ENCODE measurements at places on chromosomes 3 and 15. TPM values are rescaled to one million over a fixed set of nuclear protein-coding genes. Genes with fewer than 3 reads are reported as not detected.

DNA sequence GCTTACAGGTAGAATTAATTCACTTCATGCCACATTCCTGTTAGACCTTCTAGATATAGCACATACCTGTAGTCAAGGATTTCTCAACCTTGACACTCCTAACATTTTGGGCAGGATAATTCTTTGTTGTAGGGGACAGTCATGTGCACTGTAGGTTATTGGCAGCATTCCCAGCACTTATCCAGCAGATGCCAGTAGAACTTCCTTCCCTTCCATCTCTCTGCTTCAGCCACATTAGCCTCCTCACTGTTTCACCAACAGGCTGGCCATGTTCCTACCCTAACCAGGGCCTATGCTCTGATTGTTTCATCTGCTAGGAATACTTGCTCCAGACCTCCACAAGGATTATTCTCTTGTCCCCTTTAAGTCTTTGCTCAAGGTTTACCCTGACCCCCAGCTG, 68.0 kb upstream of the STAC start:
- H3K27ac ChIP-seq, result no peak overlapping the region
- H3K4me1 ChIP-seq, result no peaks in the 10 kb centered on the region
- no peak for DNase-seq
- no peaks in the 10 kb centered on the region for H3K36me3 ChIP-seq

- H3K36me3 ChIP-seq, result no peaks in the 10 kb centered on the region
- H3K27ac ChIP-seq, result no peak overlapping the region
- no peak for DNase-seq
- no peaks in the 10 kb centered on the region for H3K27me3 ChIP-seq
- H3K4me3 ChIP-seq, result no peak overlapping the region
Measured at GRCh38 chr3:117611211-117611610, 901.6 kb downstream of the TUSC7 start.

- no peaks in the 10 kb centered on the region for H3K4me1 ChIP-seq
- DNase-seq, result no peak
- peaks cover 50% of the 10 kb centered on the region for H3K27me3 ChIP-seq
- H3K27ac ChIP-seq, result no peak overlapping the region
- H3K4me3 ChIP-seq, result no peak overlapping the region
Measured at GRCh38 chr15:77630956-77631744, 1.6 kb downstream of the LINGO1 start.

GRCh38 chr3:129908417-129908816, 14.9 kb upstream of the TMCC1 start:
- no peaks in the 10 kb centered on the region for H3K27me3 ChIP-seq
- peaks cover 27% of the 10 kb centered on the region for H3K4me1 ChIP-seq
- H3K4me3 ChIP-seq, result peak overlapping the region; percentile 38
- DNase-seq, result peak; percentile 95

DNA sequence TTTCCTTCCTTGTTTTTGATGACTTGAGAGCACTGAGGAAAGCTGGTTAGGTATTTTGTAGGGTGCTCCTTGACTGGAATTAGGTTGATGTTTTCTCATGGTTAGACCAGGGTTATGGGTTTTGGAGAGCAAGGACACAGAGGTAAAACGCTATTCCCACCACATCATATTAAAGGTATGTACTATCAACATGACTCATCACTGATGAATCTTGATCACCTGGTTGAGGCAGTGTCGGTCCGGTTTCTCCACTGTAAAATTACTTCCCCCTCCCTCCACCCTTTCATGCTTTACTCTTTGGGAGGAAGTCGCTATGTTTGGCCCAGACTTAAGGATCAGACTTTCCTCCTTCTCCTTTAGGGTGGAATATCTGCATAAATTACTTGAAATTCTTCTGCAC, 201.6 kb downstream of the EDEM1 start:
- H3K36me3 ChIP-seq, result no peaks in the 10 kb centered on the region
- H3K4me1 ChIP-seq, result peaks cover 32% of the 10 kb centered on the region
- peak overlapping the region; percentile 99 for H3K27ac ChIP-seq
- no peaks in the 10 kb centered on the region for H3K27me3 ChIP-seq
- peak overlapping the region; percentile 31 for H3K4me3 ChIP-seq

- H3K4me3 ChIP-seq, result no peak overlapping the region
- no peak for DNase-seq
- H3K4me1 ChIP-seq, result peaks cover 7% of the 10 kb centered on the region
- no peaks in the 10 kb centered on the region for H3K27me3 ChIP-seq
Measured at GRCh38 chr3:51947215-51947900, 5.2 kb downstream of the PARP3 start.

- H3K4me3 ChIP-seq, result no peak overlapping the region
- no peak overlapping the region for H3K27ac ChIP-seq
- H3K36me3 ChIP-seq, result no peaks in the 10 kb centered on the region
- no peaks in the 10 kb centered on the region for H3K4me1 ChIP-seq
Measured at GRCh38 chr15:81710328-81710727, 335.5 kb downstream of the MEX3B start.

DNA sequence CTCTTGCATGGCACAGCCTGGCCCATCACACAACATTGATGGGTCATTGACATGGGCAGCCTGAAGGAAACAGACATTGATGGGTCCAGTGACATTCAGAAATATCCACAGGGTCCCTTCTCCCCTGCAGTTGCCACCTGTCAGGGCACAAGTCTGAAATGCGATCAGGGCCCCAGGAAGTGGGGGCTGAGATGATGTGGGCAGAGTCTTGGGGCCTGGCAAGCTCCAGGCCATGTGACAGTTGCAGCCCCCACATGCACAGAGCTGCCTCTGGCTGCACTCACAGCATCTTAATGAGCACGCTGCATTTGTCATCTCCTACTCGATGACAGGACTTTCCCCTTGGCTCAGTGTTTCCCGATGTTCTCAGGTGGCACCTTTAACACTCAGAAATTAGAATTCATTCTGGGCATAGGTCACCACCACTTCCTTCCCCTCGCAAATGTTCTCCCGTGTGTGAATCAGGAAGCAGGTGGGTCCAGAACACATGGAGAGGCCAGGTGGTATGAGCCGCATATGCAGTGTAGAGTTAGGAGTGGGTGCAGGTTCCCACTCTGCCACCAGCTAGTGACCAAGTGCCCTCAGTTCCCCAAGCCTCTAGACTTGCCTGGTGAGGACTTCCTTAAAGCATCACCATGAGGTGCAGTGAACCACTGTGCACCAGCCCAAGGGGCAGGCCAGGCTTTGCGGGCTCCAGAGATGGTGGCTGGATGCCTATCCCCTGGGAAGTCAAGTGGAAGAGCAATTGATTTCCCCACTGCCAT, 1.6 kb upstream of the TXNRD3 start:
- no peak overlapping the region for H3K4me3 ChIP-seq
- DNase-seq, result no peak
- H3K4me1 ChIP-seq, result peaks cover 10% of the 10 kb centered on the region
- peaks cover 17% of the 10 kb centered on the region for H3K27me3 ChIP-seq

GRCh38 chr3:49500732-49501609, 30.9 kb downstream of the DAG1 start:
- no peaks in the 10 kb centered on the region for H3K4me1 ChIP-seq
- H3K27ac ChIP-seq, result peak overlapping the region; percentile 27
- no peaks in the 10 kb centered on the region for H3K27me3 ChIP-seq

DNA sequence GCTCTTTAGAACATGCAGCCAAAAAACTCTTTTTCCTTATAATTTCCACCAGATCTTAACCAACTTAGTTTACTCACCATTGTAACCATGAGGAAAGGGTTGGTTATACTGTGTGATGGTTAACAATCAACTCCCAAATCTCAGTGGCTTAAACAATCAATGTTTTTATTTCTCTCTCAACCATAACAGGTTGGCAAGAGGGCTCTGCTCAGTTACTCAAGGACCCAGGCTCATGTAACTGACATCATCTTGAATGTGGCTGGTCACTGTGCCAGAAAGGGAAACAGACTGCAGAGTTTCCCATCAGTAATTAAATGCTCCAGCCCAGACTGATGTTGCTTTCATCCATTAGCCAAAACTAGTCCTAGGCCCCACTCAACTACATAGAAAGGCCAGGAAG, 69.0 kb downstream of the ANKRD28 start:
- H3K27me3 ChIP-seq, result no peaks in the 10 kb centered on the region
- peaks cover 14% of the 10 kb centered on the region for H3K36me3 ChIP-seq
- no peaks in the 10 kb centered on the region for H3K4me1 ChIP-seq
- H3K27ac ChIP-seq, result no peak overlapping the region

- no peak overlapping the region for H3K27ac ChIP-seq
- no peaks in the 10 kb centered on the region for H3K36me3 ChIP-seq
- no peak for DNase-seq
- no peaks in the 10 kb centered on the region for H3K27me3 ChIP-seq
Measured at GRCh38 chr3:42486814-42487565, 15.5 kb upstream of the VIPR1 start.

- H3K27me3 ChIP-seq, result no peaks in the 10 kb centered on the region
- H3K27ac ChIP-seq, result no peak overlapping the region
- H3K4me1 ChIP-seq, result peaks cover 10% of the 10 kb centered on the region
Measured at GRCh38 chr3:126512026-126512425, 5.5 kb downstream of the UROC1 start.

- no peak overlapping the region for H3K4me3 ChIP-seq
- H3K4me1 ChIP-seq, result peaks cover 18% of the 10 kb centered on the region
- H3K27me3 ChIP-seq, result no peaks in the 10 kb centered on the region
- no peak for DNase-seq
- no peak overlapping the region for H3K27ac ChIP-seq
- no peaks in the 10 kb centered on the region for H3K36me3 ChIP-seq
Measured at GRCh38 chr3:170485696-170486095, 67.0 kb downstream of the CLDN11 start.

DNA sequence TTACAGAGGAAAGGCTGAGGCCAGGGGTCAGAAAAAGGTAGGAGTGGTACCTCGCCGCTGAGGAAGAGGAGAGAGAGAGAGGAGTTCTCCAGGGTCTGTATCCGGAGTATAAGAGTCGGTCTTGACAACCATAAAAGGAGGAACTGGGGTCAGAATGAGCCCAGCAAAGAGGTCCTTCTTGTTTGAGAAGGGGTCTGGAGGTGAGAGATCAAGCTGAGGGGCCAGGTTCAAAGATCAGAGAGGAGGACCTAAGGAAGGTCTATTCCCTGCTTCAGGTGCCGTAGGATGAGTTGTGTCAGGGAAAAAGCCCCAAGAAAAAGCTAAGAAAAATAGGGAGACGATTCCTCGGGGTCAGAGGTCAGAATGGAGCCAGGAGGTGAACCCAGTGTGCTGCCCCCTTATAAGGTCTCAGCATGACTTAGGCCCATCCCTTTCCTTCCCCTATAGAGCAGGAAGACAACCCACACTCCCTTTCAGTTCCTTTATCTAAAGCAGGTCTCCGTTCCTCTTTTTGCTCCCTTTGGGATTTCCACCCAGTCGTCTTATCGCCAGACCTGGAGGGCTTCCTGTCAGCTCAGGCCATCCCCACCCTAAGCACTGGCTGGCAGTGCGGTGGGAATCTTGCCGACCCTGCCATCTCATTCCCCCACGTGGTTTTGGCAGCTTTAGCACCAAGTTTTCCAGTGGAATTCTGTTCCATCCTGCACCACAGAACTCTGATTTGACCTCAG, 651 bp downstream of the MTMR14 start:
- DNase-seq, result no peak
- H3K27ac ChIP-seq, result no peak overlapping the region
- no peaks in the 10 kb centered on the region for H3K27me3 ChIP-seq
- H3K4me3 ChIP-seq, result peak overlapping the region; percentile 95
- H3K4me1 ChIP-seq, result peaks cover 6% of the 10 kb centered on the region
- 0 out of 2 replicates have a peak, but pooled peaks cover 9% of the 10 kb centered on the region for H3K36me3 ChIP-seq

DNA sequence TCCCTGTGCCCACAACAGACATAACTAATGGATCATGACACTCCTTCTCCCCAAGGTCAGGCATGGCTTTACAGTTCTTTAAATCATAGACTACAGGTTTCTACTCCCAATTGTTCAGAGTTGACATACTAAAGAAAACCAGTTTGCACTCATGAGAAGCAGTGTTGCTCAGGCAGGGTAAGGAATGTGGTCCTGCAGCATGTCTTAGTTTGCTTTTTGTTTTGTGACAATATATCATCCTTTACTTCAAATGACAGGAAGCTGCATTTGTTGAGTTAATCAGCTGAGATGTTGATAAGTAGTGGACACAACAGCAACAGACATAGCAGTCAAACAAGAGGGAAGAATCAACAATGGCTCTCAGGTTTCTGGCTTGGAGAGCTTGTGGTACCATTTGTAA, 267.5 kb downstream of the SLCO3A1 start:
- H3K27ac ChIP-seq, result no peak overlapping the region
- DNase-seq, result peak; percentile 4
- no peaks in the 10 kb centered on the region for H3K36me3 ChIP-seq
- H3K4me3 ChIP-seq, result no peak overlapping the region

- H3K4me3 ChIP-seq, result no peak overlapping the region
- no peak overlapping the region for H3K27ac ChIP-seq
- H3K4me1 ChIP-seq, result peaks cover 14% of the 10 kb centered on the region
Measured at GRCh38 chr3:31039145-31039544, 144.7 kb upstream of the GADL1 start.

DNA sequence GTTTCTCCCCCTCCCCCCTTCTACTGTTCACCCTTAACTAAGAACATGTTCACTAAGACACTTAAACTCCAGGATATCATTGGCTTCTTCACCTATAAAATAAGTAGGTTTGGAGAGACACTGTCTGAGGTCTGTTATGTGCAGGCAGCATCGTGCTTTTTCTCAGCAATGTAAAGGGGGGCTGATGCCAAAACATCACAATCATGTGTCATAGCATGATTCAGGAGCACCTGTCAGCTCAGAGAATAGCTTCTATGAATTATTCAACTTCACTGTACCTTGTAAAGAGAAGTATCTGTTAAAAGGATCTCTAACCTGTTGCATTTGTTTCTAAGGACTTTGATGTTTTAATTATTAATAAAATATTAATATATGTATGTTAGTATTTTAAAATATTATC, 211.4 kb upstream of the EPHA3 start:
- no peak for DNase-seq
- H3K4me1 ChIP-seq, result no peaks in the 10 kb centered on the region
- no peak overlapping the region for H3K27ac ChIP-seq
- H3K4me3 ChIP-seq, result no peak overlapping the region

GRCh38 chr3:44995142-44995770, 19.2 kb downstream of the EXOSC7 start:
- no peaks in the 10 kb centered on the region for H3K27me3 ChIP-seq
- no peak overlapping the region for H3K27ac ChIP-seq
- DNase-seq, result no peak
- peaks cover 29% of the 10 kb centered on the region for H3K36me3 ChIP-seq

DNA sequence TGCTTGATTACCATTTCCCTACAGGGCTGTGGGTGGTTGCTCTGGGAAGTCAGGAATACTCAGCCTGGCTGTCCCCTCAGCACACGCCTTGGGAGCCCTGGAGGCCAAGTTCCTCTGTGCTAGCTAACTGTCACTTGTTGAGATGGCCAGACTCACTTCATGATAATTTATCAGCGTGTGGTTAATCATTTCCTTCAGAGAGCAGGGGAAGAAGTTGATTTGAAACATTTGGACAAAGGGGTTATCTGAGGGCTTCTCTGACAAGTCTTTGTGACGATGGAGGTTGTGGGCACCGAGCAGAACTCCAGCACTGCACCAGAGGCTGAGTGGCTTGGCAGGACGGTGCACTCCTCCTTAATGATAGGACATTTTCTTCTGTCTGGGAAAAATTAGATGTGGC, 61.9 kb downstream of the WHAMM start:
- no peak overlapping the region for H3K4me3 ChIP-seq
- no peaks in the 10 kb centered on the region for H3K36me3 ChIP-seq
- no peak overlapping the region for H3K27ac ChIP-seq
- no peaks in the 10 kb centered on the region for H3K4me1 ChIP-seq

Gene SLC12A1
- not detected for total RNA-seq

Gene CCNB2
- 99.2 TPM for total RNA-seq

Gene PLSCR2
- total RNA-seq, result not detected

Gene ARHGEF26
- total RNA-seq, result 10.0 TPM

Gene ZNF660
- total RNA-seq, result 1.0 TPM

All from PC-9 (cell line).